ENCODE measurements at places on chromosomes 4 and X. TPM values are rescaled to one million over a fixed set of nuclear protein-coding genes. Genes with fewer than 3 reads are reported as not detected.

Gene CFAP47
- total RNA-seq, result 1.6 TPM

DNA sequence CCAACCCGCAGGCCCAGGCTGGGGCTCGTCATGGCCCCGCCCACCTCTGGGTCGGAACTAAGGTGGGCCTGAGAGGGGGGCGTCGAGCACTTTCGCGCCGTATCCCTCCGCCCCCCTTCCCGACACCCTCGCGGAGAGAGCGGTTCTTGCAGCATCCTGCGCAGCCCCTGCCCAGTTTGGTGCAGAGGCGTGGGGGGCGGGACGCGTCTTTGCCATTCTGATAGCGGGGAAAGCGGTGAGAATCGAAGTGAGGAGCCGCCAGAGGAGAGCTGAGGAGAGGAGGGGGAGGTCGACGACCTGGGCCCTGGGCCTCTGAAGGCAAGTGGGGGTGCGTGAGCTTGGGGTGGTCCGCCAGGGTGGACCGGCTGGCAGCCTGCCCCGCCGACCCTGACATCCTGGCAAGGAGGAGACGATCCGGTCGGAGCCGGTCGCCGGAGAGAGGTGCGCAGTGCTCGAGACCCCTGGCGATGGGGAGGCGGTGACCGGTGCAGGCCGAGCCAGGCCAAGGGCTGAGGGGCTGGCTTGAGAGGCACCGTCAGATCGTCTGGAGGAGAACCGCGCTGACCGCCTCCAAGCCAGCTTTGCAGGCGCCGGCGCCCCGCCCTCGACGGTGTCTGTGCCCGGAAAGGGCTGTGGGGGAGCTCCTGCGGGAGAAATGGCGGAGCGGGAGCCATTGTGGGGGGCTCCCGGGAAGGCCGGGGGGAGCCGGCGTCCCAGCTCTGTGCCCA, 25.5 kb downstream of the GPRASP3 start:
- H3K4me3 ChIP-seq, result peak overlapping the region; percentile 57
- no peaks in the 10 kb centered on the region for H3K27me3 ChIP-seq
- H3K36me3 ChIP-seq, result no peaks in the 10 kb centered on the region
- peak; percentile 35 for DNase-seq
- peaks cover 9% of the 10 kb centered on the region for H3K4me1 ChIP-seq

DNA sequence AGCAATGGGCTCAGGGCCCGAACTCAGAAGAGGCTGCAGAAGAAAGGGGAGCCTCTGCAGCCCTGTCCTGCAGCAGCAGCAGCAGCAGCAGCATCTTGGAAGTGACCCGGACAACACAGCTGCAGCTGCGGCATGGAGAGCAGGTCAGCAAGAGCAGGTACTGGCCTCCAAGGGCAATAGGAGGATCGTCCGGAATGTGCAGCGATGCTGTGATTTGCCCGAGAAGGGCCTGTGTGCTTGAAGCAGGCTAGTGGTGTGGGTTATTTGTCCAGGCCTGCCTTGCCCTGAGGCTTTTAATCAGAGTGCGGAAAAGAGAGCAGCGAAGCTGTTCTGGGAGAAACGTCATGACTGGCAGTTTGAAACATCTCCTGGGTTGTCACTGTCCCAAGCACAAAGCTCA, 126.0 kb downstream of the F11 start:
- DNase-seq, result no peak
- H3K27ac ChIP-seq, result no peak overlapping the region
- no peaks in the 10 kb centered on the region for H3K27me3 ChIP-seq
- no peaks in the 10 kb centered on the region for H3K4me1 ChIP-seq
- H3K36me3 ChIP-seq, result no peaks in the 10 kb centered on the region
- no peak overlapping the region for H3K4me3 ChIP-seq

DNA sequence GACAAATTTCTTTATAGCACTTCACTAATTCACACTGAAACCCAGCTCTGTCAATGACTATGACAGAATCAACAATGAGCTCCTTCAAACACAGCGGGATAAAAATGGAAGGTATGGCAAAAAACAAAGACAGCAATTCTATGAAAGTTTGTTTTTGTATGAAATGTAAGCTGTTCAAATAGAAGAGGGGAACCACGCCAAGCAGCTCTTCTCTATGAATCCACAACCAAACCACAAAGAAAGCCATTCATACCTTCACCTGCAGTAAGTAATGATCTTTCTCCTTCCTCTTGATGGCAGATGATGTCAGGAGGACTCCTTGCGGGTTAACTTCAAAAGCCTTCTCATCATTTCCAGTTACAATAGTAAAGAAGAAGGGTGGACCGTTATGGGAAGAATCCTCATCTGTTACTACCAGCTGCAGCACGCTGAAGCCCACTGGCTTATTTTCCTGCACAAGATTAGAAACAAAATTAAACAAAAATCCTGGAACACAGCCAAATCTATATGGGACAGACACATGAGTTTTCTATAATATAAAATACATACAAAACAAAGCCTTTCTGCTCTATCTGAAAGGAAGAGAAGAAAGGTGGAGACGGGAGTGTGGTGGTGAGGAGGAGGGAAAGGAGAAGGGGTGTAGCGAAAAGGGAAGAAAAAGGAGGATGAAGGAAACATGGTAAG, 48.9 kb upstream of the MTNR1A start:
- H3K27me3 ChIP-seq, result no peaks in the 10 kb centered on the region
- peaks cover 91% of the 10 kb centered on the region for H3K36me3 ChIP-seq
- no peak overlapping the region for H3K4me3 ChIP-seq

GRCh38 chrX:48043056-48043455, 28.4 kb downstream of the ZNF630 start:
- H3K27me3 ChIP-seq, result no peaks in the 10 kb centered on the region
- no peaks in the 10 kb centered on the region for H3K4me1 ChIP-seq
- H3K36me3 ChIP-seq, result no peaks in the 10 kb centered on the region
- no peak for DNase-seq
- no peak overlapping the region for H3K27ac ChIP-seq
- H3K4me3 ChIP-seq, result no peak overlapping the region

- DNase-seq, result no peak
- no peak overlapping the region for H3K4me3 ChIP-seq
- H3K36me3 ChIP-seq, result no peaks in the 10 kb centered on the region
- no peaks in the 10 kb centered on the region for H3K27me3 ChIP-seq
- no peak overlapping the region for H3K27ac ChIP-seq
Measured at GRCh38 chrX:49291615-49292337, 11.7 kb upstream of the GAGE10 start.

Data from upper lobe of left lung (tissue), 6 donors.